ENCODE measurements at places on chromosomes 16 and 17. TPM values are rescaled to one million over a fixed set of nuclear protein-coding genes. Genes with fewer than 3 reads are reported as not detected.

Gene TEKT1
- total RNA-seq = not detected

Gene MT1A
- 0.71 TPM for total RNA-seq

GRCh38 chr16:7716660-7717550 lies 384.3 kb downstream of the RBFOX1 start:
- H3K27ac ChIP-seq = no peak overlapping the region
- DNase-seq = no peak
- H3K27me3 ChIP-seq = no peaks in the 10 kb centered on the region
- H3K4me3 ChIP-seq = no peak overlapping the region

Gene LPO
- total RNA-seq = not detected

Gene GRB7
- not detected for total RNA-seq

DNA sequence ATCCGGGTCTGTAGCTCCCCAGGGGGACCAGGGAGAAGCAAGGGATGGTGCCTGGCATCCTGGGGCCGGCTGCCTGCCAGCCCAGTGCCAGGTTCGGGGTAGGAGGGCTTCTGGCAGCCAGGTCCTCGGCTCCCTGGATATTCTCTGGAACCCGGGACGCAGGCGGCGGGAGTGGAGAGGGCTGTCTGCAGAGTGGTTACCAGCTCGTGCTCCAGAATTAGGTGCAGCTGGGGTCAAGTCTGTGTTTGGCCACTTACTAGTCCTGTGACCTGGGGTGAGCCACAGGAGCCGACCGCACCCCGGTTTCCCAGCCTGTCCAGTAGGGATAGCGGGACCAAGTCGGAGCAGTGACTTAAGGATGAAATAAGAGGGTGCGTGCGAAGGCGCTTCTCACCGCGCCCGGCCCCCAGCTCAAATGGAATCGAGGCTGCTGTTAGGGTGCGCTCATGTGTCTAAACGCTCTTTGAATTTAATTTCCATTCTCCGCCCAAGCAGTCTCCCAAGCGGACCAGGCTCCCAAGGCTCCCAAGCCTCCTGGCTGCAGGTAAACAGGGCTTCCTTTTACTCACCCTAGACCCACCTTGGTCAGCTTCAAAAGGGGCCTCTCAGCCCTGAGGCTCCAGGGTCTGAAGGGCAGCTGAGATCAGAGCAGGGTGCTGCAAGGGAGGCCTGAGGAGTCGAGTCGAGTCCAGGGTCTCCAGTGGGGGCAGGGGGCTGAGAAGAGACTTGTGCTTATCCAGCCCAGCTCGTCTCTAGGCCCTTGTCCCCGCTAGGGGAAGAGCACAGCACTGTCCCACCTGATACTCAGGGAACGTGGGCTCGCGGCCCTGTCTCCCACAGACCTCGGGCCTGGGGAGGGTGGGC lies 28.3 kb upstream of the ZNF469 start:
- no peaks in the 10 kb centered on the region for H3K4me1 ChIP-seq
- H3K36me3 ChIP-seq = no peaks in the 10 kb centered on the region
- DNase-seq = no peak
- H3K27me3 ChIP-seq = no peaks in the 10 kb centered on the region
- no peak overlapping the region for H3K27ac ChIP-seq

Gene P2RX5
- total RNA-seq = 12.0 TPM

DNA sequence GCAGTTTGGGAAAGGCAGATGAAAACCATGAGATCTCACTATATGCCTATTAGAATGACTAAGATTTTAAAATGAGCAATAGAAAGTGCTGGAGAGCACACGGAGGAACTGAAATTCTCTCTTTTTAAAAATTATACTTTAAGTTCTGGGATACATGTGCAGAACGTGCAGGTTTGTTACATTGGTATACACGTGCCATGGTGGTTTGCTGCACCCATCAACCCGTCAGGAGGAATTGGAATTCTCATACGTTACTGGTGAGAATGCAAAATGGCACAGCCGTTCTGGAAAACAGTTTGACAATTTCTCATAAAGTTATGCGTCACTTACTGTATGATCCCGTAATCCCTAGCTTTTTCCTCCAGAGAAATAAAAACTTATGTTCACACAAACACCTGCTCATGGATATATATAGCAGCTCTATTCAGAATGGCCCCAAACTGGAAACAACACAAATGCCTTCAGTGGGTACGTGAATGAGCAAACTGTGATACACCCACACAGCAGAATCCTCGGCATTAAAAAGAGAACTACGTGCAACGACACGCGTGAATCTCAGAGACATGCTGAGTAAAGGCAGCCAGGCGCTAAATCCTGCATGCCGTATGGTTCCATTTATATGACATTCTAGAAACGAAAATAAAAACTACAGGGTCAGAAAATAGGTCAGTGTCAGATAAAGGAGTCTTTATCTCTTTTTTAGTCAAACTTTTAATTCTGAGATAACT lies 11.8 kb downstream of the PIK3R6 start:
- H3K4me1 ChIP-seq = peaks cover 8% of the 10 kb centered on the region

Gene CD68
- 11.1 TPM for total RNA-seq

Gene TBC1D24
- total RNA-seq = 28.3 TPM

All from CD8-positive, alpha-beta memory T cell (primary cell).